ENCODE measurements at places on chromosomes 12 and 14.

DNA sequence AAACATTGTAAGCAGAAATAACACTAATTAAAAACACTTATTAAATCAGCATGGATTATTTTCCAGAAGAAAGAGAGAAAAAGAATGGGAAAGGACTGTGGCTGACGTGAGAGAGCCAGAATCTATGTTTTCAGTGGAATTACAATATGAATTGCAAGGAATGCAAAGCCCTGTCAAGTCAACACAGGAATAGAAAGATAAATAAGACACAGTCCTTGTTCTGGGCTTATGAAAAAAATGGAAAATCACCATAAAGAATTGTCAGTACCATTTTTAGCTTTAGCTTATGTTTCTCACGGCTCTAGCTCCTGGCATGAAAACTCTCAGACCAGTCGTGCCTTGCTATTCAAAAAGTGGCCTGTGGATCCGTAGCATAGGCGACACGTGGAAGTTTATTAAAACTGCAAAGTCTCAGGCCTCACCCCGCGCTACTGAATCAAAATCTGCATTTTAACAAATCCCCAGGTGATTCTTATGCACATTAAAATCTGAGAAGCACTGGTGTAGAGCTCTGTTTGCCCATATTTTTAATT, 549.1 kb downstream of the RPS29 start:
- DNase-seq: no peak

- DNase-seq: no peak
These were observed 11.7 kb upstream of the RAD51AP1 start for GRCh38 chr12:4526923-4527546.

GRCh38 chr14:105534586-105534985, 8.2 kb downstream of the TMEM121 start:
- DNase-seq: no peak

DNA sequence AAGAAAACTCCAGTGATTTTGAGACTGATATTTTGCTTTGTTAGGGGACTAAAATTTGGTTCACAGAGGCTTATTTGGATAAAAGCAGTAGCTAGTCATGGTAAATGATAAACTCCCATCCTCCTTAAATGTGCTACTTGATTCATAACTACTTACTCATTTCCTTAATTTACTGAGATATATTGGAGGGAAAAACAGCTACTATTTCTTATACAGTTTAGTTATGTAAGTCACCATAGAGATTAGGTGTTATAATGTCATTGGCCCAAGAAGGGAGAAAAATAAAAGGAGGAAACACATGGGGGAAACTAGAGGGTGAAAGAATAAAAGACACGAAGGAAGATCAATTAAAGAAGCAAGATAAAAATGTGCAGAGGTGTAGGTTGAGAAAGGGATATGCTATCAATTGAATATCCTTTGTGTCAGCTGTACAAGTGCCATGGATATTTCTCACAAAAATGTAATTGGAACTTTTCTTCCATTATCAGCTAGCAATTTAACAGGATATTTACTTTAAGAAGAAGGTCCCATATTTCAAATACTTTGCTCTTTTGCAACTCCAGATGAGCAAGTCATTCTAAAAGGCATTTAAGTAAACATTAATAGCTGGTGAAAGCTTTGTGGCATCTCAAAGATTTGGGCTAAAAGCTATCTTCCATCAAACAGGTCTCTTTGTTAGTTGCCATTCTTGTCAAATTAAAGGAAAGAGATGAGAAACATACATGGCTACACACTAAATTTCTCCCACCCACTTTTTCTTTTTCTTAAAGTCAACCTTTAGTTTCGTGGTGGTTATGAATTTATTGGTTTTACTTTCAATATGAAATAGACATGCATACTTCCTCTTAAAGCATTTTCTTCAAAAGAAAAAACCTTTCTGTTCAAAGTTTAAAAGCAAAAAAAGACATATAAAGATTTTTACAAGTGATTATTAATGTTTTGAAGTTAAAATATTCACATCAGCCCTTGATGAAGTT, 439.5 kb downstream of the CCER1 start:
- DNase-seq: no peak

All from activated CD4-positive, alpha-beta T cell treated with anti-CD3 and anti-CD28 coated beads for 1 hour (primary cell).